Epithelial cell of esophagus (primary cell): ENCODE measurements at places on chromosomes 3 and 15.
A peak's percentile ranks its signal among the peaks of the same experiment; 100 is the strongest.

DNA sequence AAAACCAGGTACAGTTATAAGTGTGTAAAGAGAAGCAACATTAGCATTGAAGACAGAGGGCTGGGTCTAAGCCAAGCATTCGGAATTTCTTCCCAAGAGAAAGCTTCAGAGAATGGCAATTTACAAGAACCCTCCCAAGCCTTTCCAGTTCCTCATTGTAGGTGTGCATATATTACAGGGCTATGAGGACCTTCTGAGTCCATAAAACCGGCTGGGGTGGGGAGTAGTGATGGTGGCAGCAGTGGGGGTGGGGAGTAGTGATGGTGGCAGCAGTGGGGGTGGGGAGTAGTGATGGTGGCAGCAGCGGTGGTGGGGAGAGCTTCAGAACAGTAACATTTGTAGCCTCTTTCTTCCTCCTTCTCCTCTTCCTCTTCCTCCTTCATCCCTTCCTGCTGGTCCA lies 368.7 kb upstream of the UMPS start:
- DNase-seq = no peak

GRCh38 chr3:101170062-101170771 lies 150.2 kb downstream of the IMPG2 start:
- no peak for DNase-seq

GRCh38 chr3:186322761-186323160 lies 39.3 kb downstream of the DGKG start:
- DNase-seq = no peak

- DNase-seq = peak; percentile 0
Observed at GRCh38 chr3:76753599-76753998, 286.3 kb upstream of the ROBO2 start.

GRCh38 chr3:71504250-71505036 lies 79.1 kb downstream of the FOXP1 start:
- DNase-seq = peak; percentile 93

GRCh38 chr3:134198414-134198813 lies 52.2 kb downstream of the RYK start:
- DNase-seq = no peak

- DNase-seq = no peak
Observed at GRCh38 chr3:64634417-64634816, 53.4 kb downstream of the ADAMTS9 start.

DNA sequence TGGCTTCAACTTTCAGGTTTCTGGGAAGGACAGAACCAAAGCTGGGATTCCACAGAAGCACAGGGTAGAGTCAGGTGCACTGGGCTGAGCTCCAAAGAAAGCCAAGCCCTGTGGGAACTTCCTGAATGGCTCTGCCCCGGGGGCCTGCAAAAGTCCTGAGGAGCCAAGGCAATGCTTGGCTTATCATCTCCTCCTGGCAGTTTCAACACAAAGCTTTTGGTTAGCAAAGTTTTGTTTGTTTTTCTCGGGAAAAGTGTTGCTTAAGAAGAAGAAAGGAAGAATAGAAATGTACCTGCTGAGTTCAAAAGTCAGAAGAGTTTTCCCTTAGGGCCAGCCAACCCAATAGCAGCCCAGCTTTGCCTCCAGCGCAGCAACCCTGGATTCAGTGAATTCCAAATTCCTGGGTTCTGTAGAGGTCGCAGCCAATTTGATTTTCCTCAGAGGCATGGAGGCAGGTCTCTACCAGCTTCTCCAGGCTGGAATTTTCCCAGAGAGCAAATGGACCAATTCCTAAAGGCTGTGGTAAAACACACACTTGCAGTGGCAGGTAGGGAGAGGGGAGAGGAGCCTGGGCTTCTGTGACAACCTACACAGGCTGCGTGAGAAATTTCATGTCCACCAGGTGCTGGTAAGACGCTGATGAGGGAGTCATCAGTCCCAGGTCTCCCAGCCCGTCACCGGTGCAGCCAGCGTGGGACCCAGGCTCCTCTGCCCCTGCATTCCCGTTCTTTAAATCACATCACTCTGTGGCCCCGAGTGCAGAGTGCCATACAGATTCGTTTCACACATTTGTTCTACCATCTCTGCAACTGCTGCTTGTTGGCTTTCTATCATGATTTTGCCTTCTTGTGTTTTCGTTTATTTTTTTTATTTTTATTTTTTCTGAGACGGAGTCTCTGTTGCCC lies 54.3 kb upstream of the SNRPA1 start:
- DNase-seq = peak; percentile 74

DNA sequence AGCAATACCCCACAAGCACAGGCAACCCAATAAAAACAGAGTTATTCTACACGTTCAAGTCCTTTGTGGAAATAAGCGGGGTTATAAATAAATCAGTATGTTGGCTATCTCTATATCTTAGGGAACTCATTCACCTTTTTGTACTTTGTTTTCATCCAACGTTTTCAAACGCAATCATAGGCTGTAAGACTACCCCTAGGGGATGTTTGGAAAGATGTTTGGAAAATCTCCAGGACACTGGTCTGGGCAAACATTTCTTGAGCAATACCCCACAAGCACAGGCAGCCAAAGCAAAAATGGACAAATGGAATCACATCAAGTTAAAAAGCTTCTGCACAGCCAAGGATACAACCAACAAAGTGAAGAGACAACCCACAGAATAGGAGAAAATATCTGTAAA lies 70.1 kb downstream of the CLDN11 start:
- DNase-seq = peak; percentile 84

DNA sequence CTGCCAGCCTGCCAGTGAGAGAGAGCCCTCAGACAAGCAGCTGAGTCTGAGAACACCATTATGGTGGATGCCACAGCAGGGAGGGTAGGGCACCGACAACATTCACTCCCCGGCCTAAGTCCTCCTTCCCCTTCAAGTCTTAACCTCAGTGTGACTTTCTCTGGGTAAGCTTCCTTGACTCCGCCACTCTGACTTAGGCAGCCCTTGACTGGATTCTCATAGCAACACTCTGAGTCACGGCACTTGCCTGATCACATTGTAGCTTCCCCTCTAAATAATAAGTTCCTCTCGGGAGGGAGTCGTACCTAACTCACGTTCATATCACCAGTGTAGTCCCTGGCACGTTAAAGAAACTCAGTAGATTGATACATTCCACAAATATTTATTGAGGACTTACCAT lies 180.5 kb downstream of the FOXB1 start:
- peak; percentile 72 for DNase-seq

- DNase-seq = no peak
Observed at GRCh38 chr3:3027976-3028567, 82.1 kb downstream of the IL5RA start.

DNA sequence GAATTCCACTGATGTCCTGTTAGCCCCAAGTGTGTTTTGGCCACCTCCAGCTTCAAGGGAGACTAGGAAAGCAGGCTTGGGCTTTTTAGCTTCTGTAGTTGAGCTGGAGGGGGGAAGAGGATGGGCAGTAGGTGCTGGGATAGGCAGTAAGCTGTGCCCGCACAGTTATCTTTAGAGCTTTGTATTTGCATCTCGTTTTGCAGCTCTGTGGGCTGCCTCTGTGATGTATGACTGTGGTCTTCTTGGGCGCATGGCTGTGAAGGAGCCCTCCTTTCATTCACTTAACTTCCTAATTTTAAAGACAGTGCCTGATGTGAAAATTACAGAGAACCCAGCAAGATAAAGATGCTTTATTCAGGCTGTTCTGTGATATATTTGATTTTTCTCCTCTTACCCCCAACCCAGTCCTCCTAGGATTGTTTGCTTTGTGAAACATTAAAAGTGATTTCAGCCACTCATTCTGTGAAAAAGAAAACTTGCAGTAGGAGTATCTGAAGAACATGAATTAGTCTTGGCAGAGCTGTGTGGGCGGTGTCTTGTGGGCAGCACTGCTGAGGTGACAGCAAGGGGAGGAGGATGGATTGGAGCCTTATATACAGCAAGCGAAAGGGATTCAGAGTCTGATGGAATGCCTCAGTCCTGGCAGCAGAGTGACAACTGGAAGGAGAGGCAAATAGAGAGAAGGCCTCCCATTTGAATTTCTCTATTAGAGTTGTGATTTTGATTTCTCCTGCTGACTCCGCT lies 74.3 kb downstream of the LARS2 start:
- no peak for DNase-seq

DNA sequence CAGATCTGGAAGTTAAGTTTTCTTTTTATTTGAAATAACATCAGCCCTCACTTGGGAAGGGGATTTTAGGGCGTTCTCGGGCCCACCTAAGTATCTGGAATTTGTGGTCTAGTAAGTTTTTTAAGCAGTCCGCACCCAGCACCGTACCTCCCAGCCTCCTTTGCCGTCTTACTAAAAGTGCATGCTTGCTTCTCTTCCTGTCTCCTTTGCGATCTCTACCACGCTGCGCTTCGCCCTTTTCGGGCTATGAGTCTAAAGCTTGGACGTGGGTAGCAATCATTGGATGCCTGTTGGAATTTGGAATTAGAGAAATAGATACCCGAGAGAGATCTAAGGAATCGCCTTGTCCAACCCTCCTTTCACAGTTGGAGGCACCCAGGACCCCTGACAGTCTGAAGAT lies 1.1 kb downstream of the THSD4 start:
- DNase-seq = no peak

DNA sequence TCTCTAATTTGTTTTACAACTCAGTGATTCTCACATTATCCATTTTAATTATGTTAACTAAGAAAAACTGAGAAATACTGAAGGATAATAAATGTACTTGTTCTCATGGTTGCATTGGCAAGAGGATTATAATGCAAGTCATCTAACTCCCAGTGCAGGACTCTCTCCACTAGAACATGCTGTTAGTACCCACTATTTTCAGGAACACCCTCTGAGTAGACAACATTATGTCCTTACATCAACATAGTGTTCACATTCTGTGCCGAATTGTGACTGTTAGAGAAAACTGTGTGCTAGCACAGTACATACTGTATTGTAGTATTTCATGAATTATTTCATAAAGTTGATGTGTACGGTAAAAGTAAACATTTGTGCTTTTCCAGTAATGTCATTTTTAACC lies 80.1 kb downstream of the LEKR1 start:
- no peak for DNase-seq

DNA sequence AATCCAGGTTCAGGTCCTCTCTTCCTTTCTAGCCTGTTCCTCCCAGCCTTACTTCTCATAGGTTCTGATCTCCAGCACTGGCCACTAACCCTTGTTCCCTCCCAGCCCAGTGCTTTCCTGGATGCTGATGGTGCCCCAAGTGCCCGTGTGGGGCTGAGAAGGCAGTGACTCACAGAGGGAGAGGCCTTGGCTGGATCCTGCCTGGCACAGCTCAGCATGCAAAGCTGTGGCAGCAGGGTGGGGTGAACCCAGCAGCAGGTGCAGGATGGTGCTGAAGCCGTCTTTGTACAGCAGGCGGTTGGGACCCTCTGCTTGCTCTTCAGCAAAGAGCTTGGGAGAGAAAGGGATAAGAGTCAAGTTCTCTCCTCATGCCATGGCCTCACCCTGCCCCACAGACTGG lies 7.6 kb downstream of the LPCAT4 start:
- peak; percentile 63 for DNase-seq

GRCh38 chr15:99719096-99719541 lies 14.1 kb downstream of the LYSMD4 start:
- DNase-seq = no peak

DNA sequence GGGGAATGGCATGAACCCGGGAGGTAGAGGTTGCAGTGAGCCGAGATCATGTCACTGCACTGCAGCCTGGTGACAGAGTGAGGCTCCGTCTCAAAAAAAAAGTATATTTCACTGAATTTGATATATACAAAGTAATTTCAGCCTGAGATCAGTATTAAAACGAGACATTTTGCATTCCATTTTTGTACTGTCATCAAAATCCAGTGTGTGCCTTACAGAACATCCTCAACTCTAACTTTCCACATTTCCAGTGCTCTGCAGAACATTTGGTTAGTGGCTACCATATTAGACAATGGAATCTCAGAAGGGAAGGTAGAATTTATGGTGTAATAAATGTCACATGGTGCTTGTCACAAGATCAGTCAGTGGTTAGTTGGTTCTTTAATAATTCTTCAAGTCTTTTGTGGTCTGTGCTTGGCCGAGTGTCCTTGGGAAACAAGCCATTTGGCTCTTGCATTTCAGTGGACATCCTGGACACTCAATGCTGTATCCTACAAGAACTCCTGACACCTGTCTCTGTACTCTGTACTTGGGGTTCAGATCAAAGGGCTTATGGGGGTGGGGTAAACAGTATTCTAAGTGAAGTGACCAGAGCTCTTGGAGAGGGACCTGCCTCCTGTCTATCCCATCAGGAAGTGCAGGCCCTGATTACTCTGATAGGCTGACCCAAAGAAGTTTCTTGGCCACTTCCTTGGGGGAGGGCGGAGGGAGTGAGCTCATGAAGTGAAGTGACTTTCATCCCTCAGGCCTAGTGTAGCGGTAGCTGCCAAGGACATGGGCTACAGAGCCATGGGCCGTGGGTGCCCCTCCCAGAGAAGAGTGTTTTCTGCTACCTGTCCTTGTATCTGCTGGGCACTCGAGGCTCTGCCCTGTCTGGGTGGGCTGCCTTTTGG lies 3.7 kb downstream of the ACVR2B start:
- peak; percentile 14 for DNase-seq

DNA sequence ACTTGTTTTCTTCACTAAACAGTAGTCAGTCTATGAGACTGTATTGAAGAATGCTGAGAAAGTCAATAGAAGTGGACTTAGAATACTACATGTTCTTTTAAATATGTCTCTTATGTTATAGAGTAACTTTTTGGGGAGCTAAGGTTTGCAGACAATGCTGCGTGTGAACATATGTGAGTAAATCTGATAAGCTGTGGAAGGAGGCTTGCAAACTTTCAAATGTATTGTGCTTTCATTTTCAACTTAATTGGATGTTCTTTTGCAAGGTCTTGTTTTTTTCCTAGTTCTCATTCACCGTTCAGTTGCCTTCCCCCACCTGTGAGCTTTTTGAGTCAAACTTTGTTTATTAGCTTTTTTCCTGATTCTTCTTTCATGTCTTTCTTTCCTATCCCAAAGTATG lies 176.2 kb downstream of the LPP start:
- DNase-seq = no peak

GRCh38 chr3:31331278-31331677 lies 201.4 kb upstream of the STT3B start:
- DNase-seq = no peak

- DNase-seq = no peak
Observed at GRCh38 chr15:44069489-44069888, 125.6 kb downstream of the FRMD5 start.

GRCh38 chr3:53161450-53161819 lies 426 bp downstream of the PRKCD start:
- no peak for DNase-seq

- no peak for DNase-seq
Observed at GRCh38 chr3:37765591-37766488, 95.8 kb upstream of the CTDSPL start.

GRCh38 chr3:169694117-169694516 lies 30.6 kb upstream of the MECOM start:
- peak; percentile 10 for DNase-seq
